ENCODE measurements at places on chromosomes 13 and 19.

- no peaks in the 10 kb centered on the region for H3K36me3 ChIP-seq
- H3K27me3 ChIP-seq, result peaks cover 2% of the 10 kb centered on the region
- no peaks in the 10 kb centered on the region for H3K4me1 ChIP-seq
- H3K27ac ChIP-seq, result no peak overlapping the region
- H3K4me3 ChIP-seq, result no peak overlapping the region
- no peak for DNase-seq
Observed at GRCh38 chr13:31605076-31605860, 134.1 kb upstream of the RXFP2 start.

DNA sequence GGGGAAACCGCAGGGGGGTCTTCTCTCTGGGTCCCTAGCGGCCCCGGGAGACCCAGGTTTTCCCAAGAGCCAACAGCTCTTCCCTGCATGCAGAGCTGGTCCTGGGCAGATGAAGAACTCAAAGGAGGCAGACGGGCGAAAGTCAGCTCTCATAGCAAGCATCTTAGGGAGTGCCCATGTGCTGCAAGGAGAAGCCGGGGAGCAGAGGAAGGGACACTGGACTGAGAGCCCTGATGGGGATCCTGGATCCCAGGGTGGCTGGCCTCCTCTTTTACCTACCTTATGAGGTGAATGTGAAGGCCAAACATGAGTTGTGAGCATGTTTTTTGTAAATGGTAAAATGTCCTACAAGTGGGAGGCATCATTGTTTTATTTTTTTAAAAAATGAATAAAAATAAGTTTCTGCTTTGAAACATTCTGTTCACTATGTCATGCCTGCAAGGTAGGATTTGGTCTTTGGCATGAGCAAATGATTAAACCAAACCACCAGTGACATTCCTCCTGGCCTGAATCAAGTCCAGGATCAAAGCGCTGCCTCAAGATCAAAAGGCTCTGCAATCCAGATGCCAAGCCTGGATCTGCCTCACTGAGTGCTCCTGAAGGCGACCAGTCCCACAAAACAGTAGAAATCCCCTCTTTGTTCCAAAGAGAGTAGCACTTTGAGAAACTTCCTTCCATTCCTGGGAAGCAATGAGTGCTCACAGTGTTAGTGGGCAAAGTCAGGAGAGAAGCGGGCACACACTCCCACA is 92.2 kb upstream of the SERP2 start:
- peaks cover 7% of the 10 kb centered on the region for H3K4me1 ChIP-seq
- H3K4me3 ChIP-seq, result no peak overlapping the region
- no peaks in the 10 kb centered on the region for H3K27me3 ChIP-seq
- DNase-seq, result no peak

GRCh38 chr19:31491242-31491641 is 142.0 kb upstream of the TSHZ3 start:
- DNase-seq, result no peak
- H3K27ac ChIP-seq, result no peak overlapping the region
- no peaks in the 10 kb centered on the region for H3K4me1 ChIP-seq
- H3K36me3 ChIP-seq, result no peaks in the 10 kb centered on the region

DNA sequence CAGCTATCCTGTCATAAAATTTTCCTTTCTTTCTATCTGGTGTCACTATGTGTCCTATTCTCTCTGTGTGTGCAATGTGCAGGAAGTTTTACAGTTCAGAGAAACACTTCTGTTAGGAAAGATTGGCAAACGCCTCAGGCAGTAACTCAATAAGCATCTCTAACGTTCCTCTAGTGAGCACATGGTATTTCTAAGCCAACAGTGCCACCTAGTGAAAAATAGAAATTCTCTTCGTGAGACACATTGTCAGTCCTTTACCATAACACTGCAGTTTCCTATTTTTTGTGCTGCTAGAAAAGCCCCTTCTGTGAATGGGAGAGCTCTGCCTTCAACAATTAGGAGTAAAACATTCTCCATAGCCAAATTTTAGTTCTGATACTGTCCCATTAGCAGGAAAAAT is 50.7 kb downstream of the ZNF723 start:
- DNase-seq, result no peak
- H3K4me3 ChIP-seq, result no peak overlapping the region
- H3K27ac ChIP-seq, result no peak overlapping the region
- peaks cover 1% of the 10 kb centered on the region for H3K36me3 ChIP-seq
- no peaks in the 10 kb centered on the region for H3K4me1 ChIP-seq

- H3K4me3 ChIP-seq, result no peak overlapping the region
- no peaks in the 10 kb centered on the region for H3K27me3 ChIP-seq
- no peaks in the 10 kb centered on the region for H3K36me3 ChIP-seq
- no peak overlapping the region for H3K27ac ChIP-seq
- no peak for DNase-seq
- no peaks in the 10 kb centered on the region for H3K4me1 ChIP-seq
Observed at GRCh38 chr13:87403748-87404432, 267.3 kb upstream of the SLITRK5 start.

Measured in chondrocyte (in vitro differentiated cells).